ENCODE measurements at places on chromosomes 12 and 14. TPM values are rescaled to one million over a fixed set of nuclear protein-coding genes. Genes with fewer than 3 reads are reported as not detected.

DNA sequence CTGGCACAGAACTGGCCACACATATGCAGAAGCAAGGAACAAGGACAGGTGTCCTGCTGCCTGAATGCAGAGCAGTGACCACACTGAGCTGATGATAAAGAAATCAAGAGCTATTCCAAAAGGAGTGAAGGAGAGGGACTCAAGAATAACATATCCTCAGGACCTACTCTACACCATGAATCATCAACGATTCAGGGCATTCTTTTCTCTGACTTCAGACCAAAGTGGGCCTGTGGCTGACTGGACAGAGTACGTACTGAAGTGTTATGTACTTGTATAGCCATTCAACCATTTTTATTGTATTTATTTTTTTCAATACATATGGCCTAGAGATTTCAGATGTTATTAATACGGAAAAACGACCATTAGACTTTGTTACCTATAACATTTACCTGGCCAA, 177.5 kb upstream of the TMTC1 start:
- no peaks in the 10 kb centered on the region for H3K36me3 ChIP-seq
- H3K27ac ChIP-seq: no peak overlapping the region
- H3K4me1 ChIP-seq: no peaks in the 10 kb centered on the region
- no peak overlapping the region for H3K4me3 ChIP-seq

- H3K4me3 ChIP-seq: peak overlapping the region; percentile 97
- peaks cover 80% of the 10 kb centered on the region for H3K36me3 ChIP-seq
- H3K4me1 ChIP-seq: peaks cover 14% of the 10 kb centered on the region
- no peaks in the 10 kb centered on the region for H3K27me3 ChIP-seq
- peak; percentile 83 for DNase-seq
Measured at GRCh38 chr12:92143686-92144630, 1.7 kb downstream of the BTG1 start.

DNA sequence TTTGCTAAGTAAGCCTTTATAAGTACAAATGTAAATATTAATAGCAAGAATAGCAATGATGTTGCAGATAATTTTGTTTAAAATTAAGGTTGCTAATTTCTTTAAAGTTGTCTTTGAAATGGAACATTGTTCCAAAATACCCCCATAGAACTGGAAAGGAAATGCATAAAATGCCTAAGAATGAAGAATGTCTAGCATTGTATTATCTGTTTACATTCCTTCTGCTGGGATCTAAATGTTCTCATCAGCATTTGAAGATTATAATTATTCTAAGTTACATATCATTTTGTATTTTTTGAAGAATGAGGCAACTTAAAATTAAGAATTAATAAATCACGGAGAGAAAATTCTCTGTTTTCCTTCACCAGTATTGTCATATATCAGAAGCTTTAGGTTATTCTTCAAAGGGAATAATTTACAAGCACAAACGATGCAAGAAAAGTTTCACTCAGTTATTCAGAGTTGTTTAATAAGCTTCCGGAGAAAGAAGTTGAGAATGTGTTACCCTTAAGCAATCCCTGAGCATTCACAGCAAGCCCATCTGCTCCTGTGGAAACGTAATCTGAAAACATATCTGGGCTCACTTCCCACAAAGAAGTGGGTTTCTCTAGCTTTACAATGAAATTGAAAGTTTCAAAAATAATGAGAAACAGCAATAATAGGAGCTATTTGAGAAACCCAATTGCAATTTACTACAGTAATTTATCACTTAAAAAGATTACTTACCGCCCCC, 21.3 kb downstream of the SLC6A15 start:
- no peaks in the 10 kb centered on the region for H3K27me3 ChIP-seq
- DNase-seq: no peak
- no peak overlapping the region for H3K27ac ChIP-seq
- H3K4me3 ChIP-seq: no peak overlapping the region
- H3K4me1 ChIP-seq: no peaks in the 10 kb centered on the region

DNA sequence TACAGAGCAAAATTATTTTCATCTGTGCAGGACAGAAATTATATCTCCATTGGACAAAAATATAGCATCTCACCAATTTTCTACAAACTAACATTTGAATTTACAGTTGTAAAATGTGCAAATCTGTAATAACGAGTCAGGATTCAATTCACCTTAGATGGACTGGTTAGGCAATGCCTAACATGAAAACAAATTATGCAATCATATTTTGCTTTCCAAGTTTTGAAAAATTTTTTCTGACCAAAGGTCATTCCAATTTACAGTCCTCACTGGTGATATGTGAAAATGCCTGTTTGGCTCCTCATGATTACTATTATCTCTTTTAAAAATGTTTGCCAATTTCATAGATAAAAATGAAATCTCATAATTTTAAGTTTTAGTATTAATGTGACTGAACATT, 6.5 kb upstream of the CPM start:
- no peak for DNase-seq
- H3K27ac ChIP-seq: no peak overlapping the region
- H3K27me3 ChIP-seq: peaks cover 28% of the 10 kb centered on the region
- H3K4me3 ChIP-seq: no peak overlapping the region

DNA sequence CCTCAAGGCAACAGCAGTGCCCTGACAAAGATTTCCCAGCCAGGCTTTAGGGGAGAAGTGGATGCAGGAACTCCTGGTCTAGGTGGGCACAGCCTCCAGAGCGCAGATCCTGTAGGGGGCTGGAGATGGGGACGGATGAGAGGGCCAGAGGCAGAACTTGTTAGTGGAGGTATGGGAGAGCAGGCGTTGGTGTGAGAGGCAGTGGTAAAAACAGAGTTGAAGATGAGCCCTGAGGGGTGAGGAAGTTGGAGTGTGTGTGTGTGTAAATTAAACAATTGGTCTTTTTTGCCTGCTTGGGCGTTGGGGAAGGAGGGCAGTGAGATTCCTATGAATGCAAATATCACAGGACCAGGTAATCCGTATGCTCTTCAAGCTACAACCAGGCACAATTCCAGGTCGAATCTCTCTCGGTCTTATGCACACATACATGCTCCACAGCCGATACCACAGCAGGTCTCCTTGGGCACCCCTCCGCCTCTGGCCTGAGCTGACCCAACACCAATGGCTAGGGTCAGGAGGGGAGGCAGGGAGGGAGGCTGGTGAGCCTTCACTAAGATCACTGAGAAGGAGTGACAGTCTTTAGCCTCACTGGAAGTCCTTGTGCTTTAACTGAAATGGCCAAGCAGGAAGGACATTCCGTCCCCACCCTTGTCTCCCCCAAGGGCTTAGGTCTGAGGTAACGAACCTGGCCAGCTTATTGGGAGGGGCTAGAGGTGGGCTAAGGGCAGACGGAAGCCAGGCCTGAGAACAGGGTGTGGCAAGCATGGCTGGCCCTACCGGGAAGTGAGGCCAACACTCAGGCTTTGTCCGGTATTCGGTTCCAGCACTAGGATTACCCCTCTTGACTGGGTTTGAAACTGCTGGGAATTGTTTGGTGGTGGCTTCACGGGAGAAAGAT, 1.5 kb upstream of the KRT7 start:
- no peaks in the 10 kb centered on the region for H3K4me1 ChIP-seq
- no peaks in the 10 kb centered on the region for H3K36me3 ChIP-seq
- no peak overlapping the region for H3K27ac ChIP-seq
- peaks cover 54% of the 10 kb centered on the region for H3K27me3 ChIP-seq
- no peak for DNase-seq

DNA sequence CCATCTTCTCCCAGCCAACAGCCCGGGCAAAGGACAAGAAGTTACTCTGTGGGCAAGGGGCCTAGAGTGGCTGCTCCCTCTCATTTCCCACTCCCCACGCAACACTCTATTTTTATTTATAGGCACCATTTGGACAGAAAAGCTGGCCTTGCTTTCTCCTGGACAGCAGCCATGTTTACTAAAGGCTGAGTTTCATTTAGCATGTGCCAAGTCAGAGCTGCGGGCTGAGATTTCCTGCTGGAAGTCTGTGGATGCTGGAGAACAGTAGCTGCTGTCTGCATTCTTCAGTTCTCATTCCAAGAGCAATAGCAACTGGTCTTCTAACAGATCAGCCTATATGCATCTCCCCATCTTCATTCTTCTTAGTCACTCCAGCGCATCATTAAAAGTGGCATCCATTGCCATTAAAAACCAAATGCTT, 8.3 kb downstream of the COL2A1 start:
- no peak overlapping the region for H3K4me3 ChIP-seq
- H3K27me3 ChIP-seq: peaks cover 54% of the 10 kb centered on the region
- DNase-seq: no peak
- no peaks in the 10 kb centered on the region for H3K36me3 ChIP-seq

DNA sequence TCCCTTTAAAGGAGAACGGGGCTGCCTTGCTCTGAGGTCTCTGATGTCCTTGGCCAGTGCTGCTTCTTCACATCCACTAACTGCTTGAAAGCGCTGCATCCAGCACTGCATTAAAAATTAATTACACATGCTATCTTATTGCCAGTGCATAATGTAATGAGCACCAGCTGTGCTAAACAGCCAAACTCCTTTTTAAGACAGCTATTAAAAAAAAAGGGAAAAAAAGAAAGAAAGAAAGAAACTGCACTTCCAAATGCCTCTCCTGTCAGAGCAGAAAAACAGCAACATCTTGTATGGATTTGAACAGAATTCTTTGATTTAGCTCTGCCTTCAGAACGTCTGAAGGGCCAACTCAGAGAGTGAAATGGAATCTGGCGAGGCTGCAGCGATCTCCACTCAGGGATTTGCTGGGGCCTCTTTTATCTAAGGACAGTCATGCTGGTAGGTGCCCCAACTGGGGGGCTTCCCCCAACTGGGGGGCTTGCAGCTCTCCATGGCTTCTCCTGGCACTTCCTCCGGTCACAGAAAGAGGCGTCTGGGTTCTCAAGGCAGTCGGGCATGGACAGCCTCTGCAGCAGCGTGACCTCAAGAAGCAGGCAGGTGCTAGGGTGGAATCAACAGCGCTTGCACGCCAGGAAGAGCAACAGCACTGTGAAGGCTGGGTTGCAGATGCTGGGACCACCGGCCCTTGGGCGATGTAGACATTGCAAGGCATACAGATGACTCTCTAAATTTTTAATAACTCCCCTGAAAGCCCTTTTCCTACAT, 46.4 kb downstream of the BCL11B start:
- H3K36me3 ChIP-seq: peaks cover 83% of the 10 kb centered on the region
- peak overlapping the region; percentile 52 for H3K4me3 ChIP-seq
- H3K27me3 ChIP-seq: no peaks in the 10 kb centered on the region
- H3K4me1 ChIP-seq: peaks cover 95% of the 10 kb centered on the region
- DNase-seq: peak; percentile 53
- peak overlapping the region; percentile 99 for H3K27ac ChIP-seq

- H3K4me3 ChIP-seq: no peak overlapping the region
- H3K4me1 ChIP-seq: no peaks in the 10 kb centered on the region
- no peak overlapping the region for H3K27ac ChIP-seq
- DNase-seq: no peak
Measured at GRCh38 chr12:23253191-23253590, 628.2 kb downstream of the ETNK1 start.

DNA sequence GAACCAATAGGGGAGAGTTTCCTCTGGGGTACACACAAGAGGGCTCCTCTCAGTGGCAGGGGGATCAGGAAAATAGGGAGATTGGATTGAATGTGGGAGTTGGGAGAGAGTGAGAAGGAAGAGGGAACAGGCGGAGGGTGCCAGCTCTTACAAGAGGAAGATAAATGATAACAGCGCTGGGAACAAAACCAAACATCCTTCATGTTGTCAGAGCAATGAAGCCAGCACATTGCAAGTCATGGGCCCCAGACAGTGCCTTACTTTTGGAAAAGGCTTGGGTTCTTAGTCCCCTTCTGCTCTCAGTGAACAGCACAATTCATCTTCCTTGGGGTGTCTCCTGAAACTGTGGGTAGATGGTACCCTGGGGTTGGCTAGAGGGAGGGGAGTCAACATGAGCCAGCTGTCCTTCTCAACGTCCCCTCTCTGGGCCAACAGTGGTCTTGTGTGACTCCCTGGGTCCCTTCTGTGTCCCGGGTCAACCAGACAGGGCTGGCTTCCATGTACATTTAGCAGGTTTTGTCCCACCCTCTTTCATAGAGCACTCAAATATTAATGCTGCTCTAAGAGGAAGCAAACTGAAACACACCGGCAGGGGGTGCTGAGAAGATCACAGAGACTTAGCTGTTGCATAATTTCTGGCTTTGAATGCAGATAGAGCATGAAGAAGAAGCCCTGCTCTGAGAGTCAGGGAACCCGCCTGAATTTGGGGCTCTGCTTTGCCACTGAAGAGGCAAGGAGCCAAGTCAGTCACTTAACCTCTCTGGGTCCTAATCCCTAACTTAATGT, 138.5 kb downstream of the ESRRB start:
- no peaks in the 10 kb centered on the region for H3K4me1 ChIP-seq
- no peaks in the 10 kb centered on the region for H3K36me3 ChIP-seq
- DNase-seq: peak; percentile 46
- peaks cover 12% of the 10 kb centered on the region for H3K27me3 ChIP-seq

- no peak overlapping the region for H3K4me3 ChIP-seq
- H3K27me3 ChIP-seq: no peaks in the 10 kb centered on the region
- no peak for DNase-seq
- H3K36me3 ChIP-seq: no peaks in the 10 kb centered on the region
Measured at GRCh38 chr14:53367644-53368026, 214.5 kb upstream of the DDHD1 start.

GRCh38 chr12:117208206-117208605, 17.9 kb upstream of the FBXO21 start:
- no peak for DNase-seq
- H3K27me3 ChIP-seq: peaks cover 9% of the 10 kb centered on the region

GRCh38 chr12:4412465-4412864, 33.0 kb upstream of the FGF23 start:
- no peak for DNase-seq
- no peak overlapping the region for H3K27ac ChIP-seq
- H3K36me3 ChIP-seq: no peaks in the 10 kb centered on the region
- peaks cover 8% of the 10 kb centered on the region for H3K4me1 ChIP-seq
- H3K4me3 ChIP-seq: no peak overlapping the region
- peaks cover 16% of the 10 kb centered on the region for H3K27me3 ChIP-seq

DNA sequence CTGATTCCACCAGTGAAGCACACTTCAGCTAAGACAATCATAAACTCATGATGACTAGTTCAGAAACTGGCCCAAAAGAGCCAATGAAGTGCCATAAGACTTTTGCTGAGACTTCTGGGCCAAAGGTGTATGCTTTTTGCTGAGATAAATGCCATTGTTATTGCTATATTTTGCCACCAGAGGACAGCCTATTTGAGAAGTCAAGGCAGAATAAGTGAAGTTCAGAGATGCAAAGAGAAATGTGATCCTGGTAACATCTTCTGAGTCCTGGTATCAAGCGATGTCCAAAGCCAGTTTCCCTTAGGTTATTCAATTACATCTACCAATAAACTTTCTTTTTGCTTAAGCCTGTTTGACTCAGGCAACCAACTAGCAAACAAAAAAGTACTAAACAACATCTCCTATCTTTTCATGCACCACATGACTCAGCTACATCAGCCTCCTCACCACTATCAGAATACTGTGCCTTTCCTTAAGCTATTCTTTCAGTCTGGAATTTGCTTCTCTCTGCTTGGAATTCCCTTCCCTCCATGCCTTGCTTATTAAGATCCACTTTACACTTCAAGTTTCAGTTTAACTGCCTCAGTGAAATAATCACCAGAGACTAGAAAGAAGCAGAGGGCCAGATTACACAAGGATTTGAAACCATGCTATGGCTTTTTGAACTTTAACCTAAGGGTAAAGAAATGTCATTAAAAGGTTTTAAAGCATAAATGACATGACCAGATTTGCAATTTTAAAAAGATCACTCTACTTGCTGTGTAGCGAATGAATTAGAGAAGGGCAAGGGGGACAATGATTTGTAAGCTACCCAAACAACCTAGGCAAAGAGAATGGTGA, 14.0 kb downstream of the CRY1 start:
- H3K27me3 ChIP-seq: no peaks in the 10 kb centered on the region
- peaks cover 10% of the 10 kb centered on the region for H3K36me3 ChIP-seq
- DNase-seq: no peak

The TSPAN11 gene
- total RNA-seq: not detected

The C12orf50 gene
- not detected for total RNA-seq

The C12orf42 gene
- total RNA-seq: 1.4 TPM

The PDZRN4 gene
- not detected for total RNA-seq

The NYNRIN gene
- total RNA-seq: 0.27 TPM

The NOVA1 gene
- total RNA-seq: not detected

The NPAS3 gene
- not detected for total RNA-seq
